ENCODE measurements at places on chromosomes 5 and 9.

- DNase-seq: no peak
Measured at GRCh38 chr5:150672237-150672883, 11.3 kb downstream of the MYOZ3 start.

- DNase-seq: no peak
Measured at GRCh38 chr9:14087576-14087975, 226.4 kb downstream of the NFIB start.

DNA sequence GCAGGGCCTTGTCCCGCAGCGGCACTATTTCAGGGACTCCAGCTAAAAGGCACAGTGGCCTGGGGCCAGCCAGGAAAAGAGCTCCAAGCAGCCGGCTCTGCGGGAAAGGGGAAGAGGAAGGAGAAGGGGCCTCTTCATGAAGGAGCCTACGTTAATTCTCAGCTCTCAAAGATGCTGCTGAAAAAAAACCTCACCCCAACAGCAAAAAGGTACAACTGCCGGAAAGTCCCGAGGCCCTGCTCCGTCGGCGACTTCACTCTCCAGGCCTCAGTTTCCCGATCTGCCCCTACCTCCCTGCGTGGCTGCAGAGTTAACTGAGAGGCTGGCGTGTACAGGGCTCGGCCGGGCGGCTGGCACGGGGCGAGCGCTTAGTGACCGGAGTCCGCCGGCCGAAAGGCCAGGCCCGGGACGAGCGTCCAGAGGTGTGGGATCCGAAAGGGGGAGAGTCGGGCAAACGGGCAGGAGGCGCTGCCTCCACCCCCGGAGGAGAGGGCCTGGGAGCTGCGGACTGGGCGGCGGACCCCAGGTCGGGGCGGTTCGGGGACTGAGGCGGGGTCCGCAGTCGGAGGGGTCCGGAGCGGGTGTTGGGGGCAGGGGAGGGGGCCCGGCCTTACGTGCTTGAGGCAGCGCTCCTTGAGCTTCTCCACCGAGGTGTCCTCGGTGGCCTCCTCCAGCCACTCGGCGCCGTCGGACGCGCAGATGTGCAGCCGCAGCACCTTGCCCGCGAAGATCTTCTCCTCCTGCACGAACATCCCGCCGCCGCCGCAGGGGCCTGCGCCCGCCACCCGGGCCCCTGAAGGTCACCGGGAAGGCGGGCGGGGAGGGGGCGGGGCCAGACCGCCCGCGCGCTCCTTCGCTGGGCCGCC is 529 bp downstream of the UBAC1 start:
- DNase-seq: no peak

DNA sequence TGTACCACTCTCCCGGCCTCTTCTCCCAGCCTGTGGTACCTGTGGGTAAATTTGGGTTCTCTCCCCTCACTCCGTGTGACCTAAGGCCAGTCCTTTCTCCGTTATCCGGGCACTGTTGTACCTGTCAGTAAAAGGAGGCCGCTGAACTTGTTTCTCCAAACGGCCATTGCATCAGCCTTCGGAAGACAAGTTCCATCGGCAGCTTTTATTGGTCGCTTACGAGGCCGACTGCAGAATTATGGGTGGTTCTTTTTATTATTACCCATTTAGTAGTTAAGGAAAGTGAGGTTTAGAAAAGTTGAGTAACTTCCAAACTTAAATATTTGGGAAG is 558 bp downstream of the GRPEL2 start:
- no peak for DNase-seq

DNA sequence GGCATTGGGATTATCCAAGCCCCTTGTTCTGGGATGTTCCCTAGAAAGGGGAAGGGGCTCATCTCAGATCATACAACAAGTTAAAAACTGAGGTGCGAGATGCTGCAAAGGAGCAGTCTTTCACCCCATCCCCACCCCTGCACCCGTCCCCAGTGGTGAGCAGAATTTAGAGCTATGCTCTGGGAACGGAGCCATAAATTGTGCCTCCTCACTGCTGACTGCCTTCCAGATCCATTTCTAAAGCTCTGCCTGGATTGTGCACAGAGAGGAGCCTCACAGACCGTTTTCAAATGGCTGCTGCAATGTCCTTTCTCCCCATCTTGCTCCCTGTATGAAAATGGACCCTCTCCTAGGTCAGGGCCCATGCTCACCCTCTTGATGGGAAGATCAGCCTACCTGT is 8.3 kb downstream of the SLC25A48 start:
- DNase-seq: no peak

DNA sequence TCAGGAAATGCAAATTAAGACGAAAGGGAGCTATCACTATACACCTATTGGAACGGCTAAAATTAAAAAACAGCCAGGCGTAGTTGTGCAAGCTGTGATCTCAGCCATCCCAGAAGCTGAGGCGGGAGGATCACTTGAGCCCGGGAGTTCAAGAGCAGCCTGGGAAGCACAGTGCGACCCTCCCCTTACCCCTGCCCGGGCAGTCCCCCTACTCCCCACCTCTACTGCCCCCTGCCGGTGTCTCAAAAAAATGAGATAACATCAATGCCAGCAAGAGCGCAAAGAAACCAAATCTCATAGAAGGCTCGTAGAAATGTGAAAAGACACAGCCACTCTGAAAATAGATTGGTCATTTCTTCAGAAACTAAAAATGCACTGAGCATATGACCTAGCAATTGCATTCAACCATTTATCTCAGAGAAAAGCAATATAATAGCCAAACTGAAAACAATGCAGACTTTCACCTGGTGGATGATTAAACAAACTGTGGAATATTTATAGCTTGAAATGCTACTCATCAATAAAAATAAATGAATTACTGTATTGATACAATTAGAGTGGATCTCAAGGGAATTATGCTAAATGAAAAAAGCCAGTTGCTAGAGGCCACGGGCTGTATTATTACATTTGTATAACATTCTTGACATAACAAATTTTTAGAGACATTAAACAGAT is 20.6 kb downstream of the OR2V2 start:
- no peak for DNase-seq

DNA sequence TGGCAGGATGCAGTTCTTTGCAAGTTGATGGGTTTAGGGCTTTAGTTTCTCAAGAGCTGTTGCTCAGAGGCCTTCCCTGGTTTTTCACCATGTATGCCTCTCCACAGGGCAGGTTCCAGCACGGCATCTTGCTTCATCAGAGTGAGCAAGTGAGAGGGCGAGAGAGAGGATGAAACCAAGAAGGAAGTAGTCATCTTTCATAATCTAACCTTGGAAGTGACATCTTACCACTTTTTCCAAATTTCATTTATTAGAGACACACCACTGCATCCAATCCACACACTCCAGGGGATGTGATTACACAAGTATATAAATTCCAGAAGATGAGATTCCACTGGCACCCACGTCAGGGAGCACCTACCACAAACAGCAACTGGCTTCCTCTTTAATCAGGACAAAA is 294.4 kb downstream of the MARCHF11 start:
- DNase-seq: no peak

DNA sequence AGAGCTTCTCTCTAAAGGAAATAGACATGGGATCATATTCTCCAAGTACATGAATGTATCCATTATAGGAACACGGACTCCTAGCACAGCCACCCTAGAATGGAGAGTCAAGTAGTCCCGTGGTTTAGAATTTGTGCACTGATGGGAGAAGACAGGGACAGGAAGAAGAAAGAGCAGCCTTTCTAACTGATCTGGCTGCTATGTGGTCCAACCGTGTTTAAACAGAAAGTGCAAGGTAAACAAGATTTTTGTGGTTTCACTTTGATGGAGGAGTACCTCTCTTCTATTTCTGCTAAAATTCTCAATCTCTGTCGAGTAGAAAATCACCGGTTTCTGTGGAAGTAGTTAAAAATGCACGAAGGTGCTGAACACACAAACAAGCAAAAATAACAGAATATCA is 171.3 kb downstream of the ST8SIA4 start:
- no peak for DNase-seq

DNA sequence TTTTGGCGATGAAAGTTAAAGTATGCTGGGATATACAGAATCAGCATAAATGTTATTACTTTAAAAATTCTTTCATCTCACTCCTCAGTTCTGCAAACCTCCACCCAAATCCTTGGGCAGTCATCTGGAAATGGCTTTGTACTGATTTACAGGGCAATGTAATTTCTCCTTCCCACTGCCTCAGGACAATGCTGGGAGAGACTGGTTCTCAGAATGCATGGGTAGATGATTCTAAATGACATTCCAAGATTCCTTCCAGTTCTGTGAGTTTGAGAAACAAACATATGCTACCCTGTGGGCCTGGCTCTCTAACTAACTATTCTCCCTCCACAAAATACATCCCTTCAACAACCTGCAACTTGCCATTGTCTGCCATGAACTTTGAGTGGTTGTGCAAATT is 7.5 kb upstream of the PSAT1 start:
- DNase-seq: no peak

- DNase-seq: no peak
Measured at GRCh38 chr5:72065751-72066255, 41.5 kb upstream of the MAP1B start.

GRCh38 chr5:179820483-179821297 is at the start of gene SQSTM1:
TSS of gene SQSTM1 (plus strand) at chr5:179820905. CDS start at chr5:179820937, 32 bp downstream.
- no peak for DNase-seq

DNA sequence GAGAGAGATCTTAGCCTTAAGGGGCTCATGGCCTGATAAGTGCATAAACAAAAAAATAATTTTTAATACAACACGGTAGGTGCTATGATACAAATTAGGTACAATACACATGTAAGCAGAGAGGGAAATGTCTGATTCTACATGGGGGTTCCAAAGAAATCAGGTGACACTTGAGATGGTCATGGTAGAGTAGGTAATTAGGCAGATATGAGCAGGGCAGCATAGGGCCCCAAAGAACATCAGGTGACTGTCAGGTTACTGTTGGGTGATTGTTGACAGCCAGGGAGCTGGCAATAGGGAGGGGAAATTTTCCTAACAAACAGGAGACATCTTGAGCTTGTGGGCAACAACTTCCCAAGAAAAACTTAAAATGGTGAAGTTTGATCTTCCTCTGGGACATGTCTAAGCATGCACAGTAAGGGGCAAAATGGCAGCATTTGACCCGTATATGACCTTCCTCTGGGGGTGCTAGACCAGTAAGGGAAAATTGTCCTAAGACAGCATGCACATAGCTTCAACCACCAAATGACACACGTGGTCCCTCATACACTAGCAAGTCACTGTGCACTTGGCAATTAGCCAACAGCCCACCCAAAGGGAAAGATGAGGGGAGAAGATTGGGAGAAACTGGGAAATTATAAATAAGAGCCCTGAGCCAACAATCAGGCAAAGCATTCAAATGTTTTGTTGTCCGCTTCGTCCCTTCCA is 37.3 kb upstream of the TENT4A start:
- no peak for DNase-seq

DNA sequence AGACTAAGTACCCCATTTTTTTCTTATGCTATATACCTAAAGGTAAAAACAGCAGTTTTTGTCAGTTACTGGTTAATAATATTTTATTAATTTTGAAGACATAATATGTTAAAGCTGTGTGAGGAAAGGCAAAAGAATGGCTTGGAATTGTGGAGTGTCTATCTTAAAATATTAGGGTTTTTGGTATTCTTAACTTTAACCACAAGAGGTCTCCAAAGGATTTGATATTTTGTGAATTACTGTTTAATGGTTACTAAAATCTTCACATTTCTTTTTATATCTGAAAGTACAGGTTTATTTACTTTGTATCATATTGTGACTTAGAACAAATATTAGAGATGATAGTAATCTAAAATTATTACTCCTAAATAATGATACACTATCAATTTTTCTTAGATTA is 32.0 kb upstream of the DHFR start:
- DNase-seq: no peak

DNA sequence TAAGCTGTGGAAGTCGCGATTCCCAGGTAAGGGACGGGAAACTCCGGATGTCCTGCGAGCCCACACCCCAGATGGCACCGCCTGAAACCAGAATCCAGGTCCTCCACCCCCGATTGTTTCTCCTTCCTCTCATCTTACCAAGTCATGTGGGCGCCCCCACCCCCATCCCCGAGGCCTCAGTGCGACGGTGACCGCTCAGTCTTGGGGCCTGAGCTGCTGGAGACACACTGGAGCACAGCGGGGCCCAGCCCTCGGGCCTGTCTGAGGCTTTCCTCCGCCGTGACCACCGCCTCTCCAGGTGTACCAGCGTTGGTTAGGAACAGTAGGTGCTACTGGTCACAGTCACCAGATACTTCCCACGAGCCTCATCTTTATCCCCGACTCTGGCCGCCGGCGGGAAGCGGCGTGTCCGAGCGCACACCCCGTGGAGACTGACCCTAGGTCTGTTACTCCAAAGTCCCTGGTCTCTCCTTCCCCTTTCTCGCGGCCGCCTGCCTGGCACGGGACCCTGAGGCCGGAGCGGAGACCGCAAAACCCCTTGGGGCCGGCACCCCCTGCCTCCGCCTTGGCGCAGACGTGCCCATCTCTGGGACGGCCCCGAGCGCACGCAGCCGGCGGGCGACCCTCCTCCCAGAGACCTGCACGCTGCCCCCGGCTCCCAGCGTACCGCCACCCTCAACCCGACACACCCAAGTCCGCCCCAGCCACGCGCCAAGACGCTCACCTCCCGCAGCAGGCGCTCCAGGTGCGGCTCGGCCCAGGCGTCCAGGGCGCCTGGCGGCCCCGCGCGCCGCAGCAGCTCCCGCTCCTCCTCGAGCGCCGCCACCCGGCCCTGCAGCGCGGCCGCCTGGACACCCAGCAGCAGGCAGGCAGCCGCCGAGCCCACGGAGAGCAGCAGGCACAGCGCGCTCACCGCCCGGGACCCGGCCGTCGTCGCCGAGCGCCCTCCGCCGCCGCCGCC is 733 bp downstream of the COL23A1 start:
- DNase-seq: no peak

DNA sequence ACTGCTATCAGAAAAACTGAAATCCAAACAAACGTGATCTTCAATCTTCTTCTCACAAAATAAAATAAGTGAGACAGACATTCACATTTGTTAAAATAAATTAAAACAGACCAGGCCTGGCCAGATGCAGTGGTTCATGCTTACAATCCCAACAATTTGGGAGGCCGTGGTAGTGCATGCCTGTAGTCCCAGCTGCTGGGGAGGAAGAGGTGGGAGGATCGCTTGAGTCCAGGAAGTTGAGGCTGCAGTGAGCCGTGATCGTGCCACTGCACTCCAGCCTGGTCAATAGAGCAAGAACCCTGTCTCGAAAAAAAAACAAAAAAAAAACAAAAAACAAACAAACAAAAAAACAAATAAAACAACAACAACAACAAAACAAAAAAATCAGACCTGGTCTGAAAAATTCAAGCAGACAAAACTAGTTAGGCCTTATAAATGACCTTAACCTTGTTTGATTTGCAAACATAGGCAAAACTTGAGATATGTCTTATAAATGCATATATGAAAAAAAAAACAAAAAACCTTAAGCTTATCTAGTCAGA is 10.8 kb downstream of the MAPKAP1 start:
- no peak for DNase-seq

GRCh38 chr9:133375116-133375723 is 640 bp downstream of the SURF4 start:
- DNase-seq: no peak
